NCI-H1092 (cell line): ENCODE measurements at places on chromosomes 16 and 17.

GRCh38 chr17:5557485-5557884 lies 26.8 kb downstream of the NLRP1 start:
- no peak for DNase-seq

GRCh38 chr16:4913130-4913773 lies 23.7 kb downstream of the PPL start:
- DNase-seq, result no peak

- no peak for DNase-seq
Observed at GRCh38 chr16:11613381-11614303, 26.9 kb upstream of the LITAF start.

GRCh38 chr17:4445731-4446130 lies 12.0 kb downstream of the SPNS3 start:
- DNase-seq, result no peak

DNA sequence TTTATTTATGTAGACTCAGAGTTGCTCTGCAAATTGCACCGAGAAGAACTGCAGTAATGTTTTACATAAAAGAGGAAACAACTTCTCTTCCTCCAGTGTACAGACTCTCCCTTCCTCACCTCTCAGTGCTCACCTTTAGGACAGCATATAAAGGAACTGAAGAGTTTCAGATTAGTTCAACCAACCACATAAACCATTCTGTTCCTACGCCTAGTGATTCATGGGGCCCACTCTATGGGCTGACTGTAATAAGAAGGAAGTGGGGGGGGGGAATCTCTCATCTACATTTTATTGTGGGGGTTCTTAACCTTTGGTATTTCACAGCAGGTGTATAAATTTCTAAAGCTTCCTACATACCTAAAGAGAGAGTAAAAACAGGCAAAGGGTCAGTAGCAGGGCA lies 18.3 kb downstream of the ZSWIM7 start:
- DNase-seq, result no peak

DNA sequence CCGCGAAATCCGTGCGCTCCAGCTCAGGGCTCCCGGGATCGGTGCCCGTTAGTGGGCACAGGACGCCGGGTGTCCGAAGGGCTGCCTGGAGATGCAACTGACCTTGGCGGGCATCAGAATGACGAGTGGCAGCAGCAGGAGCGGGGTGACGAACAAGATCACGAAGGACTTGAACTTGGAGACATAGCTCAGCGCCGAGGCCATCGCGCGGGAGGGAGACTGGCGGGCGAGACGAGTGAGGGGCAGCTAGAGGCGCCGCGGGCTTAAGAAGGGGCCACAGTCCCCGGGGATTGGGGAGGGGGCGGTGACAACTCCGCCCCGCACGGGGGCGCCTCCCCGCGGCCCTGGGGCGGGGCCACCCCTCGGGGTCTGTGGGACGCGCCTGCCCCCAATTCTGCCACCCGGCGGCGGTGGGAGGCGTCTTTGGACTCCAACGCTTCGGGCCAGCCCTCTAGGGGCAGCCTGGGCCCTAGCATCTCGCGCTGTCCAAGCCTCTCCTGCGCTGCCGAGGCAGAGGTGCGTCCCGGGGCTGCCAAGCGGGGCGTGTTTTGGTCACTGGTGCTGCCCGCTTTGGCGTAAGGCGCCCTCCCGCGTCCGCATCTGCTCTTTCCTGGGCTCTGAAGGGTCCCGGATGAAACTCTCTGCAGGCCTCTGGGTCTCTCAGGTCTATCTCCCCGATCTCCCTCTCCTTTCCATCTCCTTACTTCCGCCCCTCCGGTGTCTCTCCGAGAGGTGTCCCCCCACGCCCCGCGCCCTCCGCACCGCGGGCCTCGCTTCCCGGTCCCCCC lies at the start of gene SLC13A5:
Gene SLC13A5 (minus strand): TSS at position 240 of the 788 bp plus-strand sequence. CDS start 36 bp downstream, at position 204.
- no peak for DNase-seq

GRCh38 chr16:84368308-84368996 lies at the start of gene ATP2C2:
ATP2C2 (plus strand) TSS chr16:84368538; CDS start chr16:84368616, 78 bp downstream.
- DNase-seq, result no peak

DNA sequence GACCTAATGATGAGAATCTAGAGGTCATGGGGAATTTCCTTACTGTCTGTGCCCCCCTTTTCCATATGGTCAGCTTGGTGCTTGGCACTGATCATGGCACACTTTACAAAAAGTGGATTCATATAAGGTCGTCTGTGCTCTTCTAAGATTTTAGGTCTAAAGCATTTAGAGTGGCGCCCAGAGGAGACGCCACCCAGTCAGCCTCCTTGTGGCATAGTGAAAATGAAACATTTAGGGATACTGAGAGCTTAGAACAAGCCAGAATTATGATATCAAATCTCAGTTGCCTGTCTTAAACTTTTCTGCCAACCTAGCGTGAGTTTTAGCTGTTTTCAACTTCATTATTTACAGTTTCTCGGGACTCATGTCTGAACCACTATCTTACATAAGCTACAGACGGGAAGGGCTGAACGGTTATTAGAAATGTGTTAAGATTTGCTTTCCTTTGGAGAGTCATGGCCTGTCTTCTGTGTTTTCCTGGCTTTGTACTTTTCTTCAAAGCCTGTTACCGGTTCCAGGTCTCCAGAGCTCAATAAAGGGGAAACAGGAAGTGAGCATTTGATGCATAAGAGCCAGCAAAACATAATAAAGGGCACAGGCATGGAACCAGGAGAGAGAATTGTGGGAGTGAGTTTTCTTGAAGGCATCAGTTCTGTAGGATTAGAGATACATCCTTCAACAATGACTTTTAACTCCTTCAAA lies 13.7 kb downstream of the ZNRF1 start:
- DNase-seq, result no peak

DNA sequence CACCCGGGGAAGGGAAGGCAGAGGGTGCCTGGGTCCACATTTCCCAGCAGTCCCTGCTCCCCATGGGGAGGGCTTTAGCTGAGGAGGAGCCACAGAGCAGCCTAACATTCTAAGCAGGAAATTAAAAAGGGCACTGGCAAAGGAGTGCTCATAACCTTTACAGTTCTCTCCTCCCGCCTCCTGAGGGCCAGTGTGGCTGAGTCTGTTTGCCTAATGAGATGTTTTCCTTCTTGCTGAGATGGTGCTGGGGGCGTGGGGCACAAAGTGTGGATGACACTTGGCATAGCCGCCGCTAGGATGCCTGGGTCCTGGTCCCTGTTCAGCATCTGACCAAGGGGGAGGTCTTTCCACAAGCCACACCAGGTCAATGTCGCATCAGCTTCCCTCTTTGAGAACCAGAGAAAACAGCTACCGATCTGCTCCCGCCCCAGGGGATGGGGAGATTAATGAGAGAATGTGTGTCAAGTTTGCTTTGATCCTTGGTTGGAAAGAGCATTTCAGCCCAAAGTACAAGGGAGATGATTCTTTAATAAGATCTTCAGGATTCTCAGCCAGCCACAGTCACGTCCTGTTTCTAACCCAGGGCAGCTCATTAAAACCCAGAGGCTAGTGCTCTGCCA lies 5.8 kb downstream of the KIF18B start:
- DNase-seq, result no peak

- no peak for DNase-seq
Observed at GRCh38 chr17:31269578-31269983, 27.5 kb downstream of the OMG start.

GRCh38 chr17:31114956-31115555 lies 20.3 kb downstream of the NF1 start:
- DNase-seq, result no peak

DNA sequence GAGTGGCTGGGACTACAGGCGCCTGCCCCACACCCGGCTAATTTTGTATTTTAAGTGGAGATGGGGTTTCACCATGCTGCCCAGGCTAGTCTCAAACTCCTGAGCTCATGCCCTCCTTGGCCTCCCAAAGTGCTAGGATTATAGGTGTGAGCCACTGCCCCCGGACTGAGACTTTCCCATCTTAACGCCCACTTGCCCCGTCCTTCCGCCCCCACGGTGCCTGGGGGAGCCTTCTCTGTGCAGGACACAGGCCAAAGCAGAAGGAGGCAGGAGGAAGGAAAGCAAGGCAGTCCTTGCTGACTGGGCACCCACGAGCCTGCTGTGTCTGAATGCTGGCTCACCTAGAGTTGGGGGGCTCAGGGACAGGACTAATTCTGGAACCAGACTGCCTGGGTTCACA lies 17.6 kb upstream of the GNG13 start:
- no peak for DNase-seq

- DNase-seq, result no peak
Observed at GRCh38 chr17:38777641-38778250, 21.6 kb downstream of the PIP4K2B start.

GRCh38 chr16:27258241-27258734 lies 10.3 kb downstream of the NSMCE1 start:
- DNase-seq, result no peak

GRCh38 chr16:67594256-67594915 lies 32.1 kb downstream of the CTCF start:
- no peak for DNase-seq

GRCh38 chr17:28494445-28495188 lies 11.5 kb upstream of the FOXN1 start:
- peak; percentile 17 for DNase-seq

GRCh38 chr17:75998327-75998795 lies 2.3 kb upstream of the CDK3 start:
- no peak for DNase-seq

DNA sequence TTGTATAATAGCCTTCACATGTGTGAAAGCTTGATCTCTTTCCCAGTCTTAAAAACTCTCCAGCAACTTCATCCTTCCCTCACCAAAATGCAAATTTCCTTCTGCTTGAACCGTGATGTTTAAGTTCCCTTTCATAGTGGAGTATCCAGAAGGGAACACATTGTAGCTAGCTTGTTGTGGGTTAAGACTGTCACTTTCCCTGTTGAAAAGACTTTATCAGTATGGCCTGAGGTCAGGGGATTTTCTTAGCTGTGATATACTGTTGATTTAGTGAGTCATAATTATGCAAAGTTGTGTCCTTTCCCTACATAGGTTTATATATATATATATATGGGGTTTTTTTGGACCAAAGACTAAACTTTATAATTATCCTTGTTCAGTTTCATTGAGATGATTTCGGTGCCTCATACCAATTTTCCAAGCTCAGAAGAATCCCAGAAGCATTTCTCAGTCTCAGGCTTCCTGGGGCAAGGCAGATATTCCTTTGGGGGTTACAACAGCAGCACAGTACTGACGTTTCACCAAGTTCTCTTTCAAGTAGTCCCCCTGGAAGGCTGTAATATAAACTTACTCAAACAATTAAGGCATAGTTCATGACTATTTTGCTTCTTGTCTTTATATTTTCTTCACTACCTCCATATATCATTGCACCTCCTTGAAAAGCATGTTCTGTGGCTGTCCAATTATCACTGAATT lies 35.7 kb downstream of the ESRP2 start:
- DNase-seq, result no peak

DNA sequence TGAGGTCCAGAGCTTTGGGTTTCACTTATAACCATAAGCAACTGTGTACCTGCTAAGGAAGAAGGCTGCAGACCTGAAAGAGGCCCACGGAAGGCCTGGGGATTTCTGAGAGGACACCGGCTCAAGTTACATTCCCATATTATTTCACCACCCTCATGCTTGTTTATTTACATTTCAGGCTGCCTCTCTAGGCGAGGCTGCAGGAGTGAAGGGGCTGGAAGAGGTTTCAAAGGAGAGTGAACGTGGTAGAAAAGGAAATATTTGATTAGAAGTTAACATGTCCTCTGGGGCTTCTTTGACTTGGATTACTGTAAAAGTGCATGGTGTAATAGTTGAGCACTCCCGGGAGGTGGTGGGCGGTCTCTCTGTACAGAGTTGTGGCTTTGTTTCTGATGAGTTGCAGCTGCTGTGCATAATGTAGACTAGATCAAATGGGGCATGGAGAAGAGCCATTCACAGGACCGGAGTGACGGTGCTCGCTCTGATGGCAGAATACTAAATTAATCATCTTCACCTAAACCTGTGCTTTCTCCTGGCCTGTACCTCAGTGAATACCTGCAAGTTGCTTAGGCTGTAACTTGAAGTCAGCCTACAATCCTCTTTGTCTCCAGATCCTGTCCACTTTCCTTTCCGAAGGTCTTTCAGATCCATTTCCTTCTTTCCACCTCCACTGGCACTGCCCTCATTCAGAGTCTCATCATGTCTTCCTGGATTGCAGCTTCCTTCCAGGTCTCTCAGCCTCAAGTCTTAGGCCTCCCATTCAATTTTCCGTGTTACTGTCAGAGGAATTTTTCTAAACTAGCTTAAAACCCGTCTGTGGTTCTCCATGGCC lies 1.9 kb upstream of the CPD start:
- DNase-seq, result peak; percentile 67

- DNase-seq, result peak; percentile 65
Observed at GRCh38 chr16:83762141-83762991, 45.4 kb upstream of the HSBP1 start.

- DNase-seq, result no peak
Observed at GRCh38 chr17:51947160-51947735, 211.3 kb downstream of the CA10 start.

- no peak for DNase-seq
Observed at GRCh38 chr16:68235108-68235886, 630 bp downstream of the ESRP2 start.

DNA sequence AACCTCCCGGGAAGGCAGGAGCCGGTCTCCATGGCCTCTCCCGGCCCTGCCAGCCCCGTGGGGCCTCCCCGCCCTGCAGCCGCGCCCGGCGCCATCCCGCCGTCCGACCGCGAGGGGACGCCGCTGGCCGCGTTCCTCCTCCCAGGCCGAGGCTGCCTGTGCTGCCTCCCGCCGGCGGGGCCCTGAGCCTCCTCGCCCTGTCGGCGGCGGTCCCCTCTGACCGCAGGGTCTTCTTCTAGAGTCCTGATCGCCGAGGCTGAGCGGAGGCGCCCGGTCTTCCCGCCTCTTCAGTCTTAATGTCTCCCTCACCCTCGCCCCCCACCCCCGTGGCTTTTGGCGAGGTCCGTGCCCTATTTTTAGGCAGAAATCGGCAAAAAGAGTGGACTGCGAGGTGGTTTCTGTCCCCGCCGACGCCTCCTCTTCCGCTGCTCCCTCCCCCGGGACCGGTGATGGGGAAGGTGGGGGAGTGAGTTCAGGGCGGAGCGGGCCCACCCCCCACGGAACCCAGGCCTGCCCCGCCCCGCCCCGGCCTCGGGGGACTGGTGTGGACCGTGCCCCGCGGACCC lies 794 bp upstream of the CPNE7 start:
- DNase-seq, result no peak

DNA sequence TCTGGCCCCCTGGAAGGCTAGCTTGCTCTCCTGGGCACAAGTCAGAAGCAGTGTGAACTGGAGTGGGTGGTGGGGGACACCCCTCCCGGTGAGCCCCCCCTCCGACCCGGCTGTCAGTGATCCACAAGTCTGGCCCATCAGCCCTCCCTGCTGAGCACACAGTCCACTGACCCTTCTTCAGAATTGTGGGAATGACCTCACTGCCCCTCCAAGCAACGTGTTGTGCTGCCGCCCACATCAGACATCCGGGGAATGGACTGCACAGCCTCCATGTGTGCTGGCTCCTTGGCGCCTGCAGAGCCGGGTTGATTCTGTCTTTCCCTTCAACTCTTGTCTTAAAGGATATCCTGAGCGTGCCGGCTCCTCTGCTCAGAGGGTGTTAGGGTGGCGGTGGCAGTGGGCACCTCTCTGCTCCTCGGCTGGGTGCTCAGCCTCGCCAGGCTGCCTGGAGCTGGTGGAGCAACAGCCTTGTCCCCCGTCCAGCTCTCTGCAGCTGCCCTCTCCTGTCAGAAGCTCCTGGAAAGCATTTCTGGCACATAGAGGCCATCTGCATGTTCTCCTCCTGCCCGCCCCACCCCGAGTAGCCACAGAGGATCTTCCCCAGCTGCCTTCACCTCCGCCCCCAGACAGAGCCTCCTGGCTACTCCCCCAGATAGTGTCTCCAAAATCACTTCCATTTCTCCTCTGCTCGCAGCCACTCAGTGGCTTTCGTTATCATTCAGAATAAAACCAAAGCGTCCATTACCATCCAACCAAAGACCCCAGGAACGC lies 19.8 kb downstream of the NPTX1 start:
- no peak for DNase-seq
